Foreskin keratinocyte (primary cell): ENCODE measurements at places on chromosomes 6 and 20. TPM values are rescaled to one million over a fixed set of nuclear protein-coding genes. Genes with fewer than 3 reads are reported as not detected.
A peak's percentile ranks its signal among the peaks of the same experiment; 100 is the strongest.

DNA sequence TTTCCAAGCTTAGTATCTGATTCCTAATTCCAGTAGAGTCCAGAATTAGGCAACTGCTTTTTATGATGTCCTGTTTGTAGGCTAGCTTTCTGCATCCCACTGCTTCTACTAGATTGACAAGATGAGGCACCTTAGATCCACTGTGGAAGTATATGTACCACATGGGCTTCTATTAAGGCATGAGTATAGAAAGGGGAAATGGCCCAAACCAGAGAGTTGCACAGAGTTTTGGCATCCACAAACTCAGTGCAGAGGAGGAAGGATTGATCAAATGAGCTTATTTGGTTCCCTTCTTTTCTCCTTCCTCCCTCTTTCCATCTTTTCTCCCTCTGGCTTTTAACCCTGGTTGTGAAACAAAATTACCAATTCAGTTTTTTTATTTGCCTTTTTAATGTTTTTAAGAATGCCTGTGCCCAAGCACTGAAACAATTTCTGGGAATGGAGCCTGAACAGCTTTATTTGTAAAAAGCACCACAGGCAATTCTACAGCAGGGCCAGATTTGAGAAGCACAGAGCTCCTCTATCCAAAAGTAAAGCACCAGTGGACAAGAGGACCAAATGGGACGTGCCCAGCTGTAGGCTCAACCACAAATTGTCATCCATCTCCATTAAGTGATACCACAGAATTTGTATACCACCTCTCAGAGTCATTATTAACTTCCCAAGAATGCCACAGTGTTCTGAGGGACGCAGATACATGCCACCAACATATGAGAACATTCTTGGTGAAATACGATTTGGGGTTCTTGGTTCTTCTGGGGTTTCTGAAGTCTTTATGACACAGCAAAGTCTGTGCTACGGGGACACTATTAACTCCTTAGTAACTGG lies 969.1 kb downstream of the KIF16B start:
- DNase-seq, result no peak

DNA sequence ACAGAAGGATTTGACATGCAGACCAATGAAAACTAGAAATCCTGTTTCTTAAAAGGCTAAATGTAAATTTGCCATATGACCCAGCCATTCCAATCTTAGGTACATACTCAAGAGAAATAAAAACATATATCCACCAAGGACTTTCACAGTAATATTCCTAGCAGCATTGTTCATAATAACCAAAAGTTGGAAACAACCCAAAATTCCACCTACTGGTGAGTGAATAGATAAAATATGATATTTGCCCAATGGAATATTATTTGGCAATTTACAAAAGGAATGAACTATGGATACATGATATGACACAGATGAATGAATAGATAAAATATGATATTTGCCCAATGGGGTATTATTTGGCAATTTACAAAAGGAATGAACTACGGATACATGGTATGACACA lies 22.7 kb downstream of the MTCL3 start:
- DNase-seq, result no peak

DNA sequence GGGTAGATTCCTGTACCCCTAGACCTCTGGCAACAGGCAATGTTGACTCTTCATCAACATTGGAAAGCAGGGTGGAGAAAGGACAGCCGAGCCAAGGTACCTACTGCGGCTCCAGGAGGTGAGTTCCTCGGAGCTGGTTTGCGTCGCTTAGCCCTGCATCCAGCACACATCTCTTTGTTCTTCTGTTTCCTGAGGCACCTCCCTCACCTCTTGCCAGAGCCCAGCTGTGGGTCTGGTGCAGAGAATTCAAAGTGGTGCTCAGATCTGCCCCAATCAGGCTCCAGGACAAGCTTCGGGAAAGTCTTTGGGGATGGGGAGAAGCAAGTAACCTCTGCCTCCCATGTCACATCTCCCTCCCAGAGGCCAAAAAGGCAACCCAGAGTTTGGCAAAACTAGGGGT lies 2.2 kb downstream of the KCNG1 start:
- no peak for DNase-seq

DNA sequence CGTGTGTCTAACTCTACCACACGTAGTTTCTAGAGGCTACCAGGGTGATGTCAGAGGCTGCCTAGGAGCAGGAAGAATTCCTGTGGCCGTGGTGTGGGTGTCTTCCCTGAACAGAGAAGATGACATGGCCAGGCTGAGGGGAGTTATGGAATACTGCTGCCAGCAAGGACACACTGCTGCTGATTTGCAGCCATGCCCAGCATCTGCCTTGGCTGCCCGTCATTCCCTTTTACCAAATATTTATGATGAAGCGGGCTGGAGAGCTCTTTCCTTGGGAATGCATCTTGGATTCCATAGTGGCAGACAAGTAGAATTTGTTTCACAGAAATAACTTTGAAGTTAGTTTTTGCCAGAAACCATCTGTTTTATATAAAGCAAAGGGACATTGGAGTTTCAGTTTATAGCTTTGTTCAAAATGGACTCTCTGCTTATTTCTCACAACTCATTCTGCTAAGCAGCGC lies 80.8 kb upstream of the VSTM2L start:
- no peak for DNase-seq

DNA sequence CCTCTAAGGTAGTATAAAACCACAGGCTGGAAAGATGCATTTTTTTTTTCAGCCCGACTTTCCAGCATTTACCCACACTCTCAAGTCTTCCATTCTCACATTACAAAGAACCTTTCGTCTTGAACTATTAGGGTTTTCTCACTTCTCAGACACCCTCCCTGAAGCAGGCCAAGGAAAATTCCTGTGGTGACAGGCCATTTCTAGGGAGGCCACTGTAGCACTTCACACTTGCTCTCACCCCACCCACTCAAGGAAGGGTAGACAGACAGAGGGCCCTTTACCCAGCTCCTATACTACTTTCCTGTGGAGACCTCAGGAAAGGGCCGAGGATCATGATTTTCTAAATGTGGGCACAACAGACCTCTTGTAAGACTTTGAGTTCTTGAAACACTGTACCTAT lies 27.7 kb downstream of the KCNS1 start:
- DNase-seq, result no peak

DNA sequence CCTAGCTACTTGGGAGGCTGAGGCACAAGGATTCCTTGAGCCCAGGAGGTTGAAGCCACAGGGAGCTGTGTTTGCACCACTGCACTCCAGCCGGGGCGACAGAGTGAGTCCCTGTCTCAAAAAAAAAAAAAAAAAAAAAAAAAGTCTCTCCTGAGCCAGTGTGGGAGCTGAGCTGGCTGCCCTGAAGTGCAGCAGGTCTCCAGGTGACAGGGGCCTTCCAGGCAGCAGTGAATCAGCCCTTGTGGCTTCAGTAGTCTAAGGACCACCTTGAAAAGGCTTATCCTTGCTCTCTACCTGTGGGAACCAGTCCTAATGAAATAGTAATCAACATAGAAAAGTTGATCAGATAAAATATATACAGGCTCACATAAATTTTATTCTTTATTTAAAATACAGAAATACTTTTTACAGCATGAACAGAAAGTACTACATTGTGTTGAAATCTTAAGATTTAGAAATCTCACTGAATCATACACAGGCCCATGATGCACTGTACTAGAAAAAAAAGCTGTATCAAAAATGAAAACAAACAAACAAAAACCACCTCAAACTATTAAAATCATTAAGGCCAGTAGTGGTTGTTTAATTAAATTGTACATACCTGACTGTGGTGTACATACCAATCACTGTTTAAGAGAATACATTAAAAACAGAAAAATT lies 128.9 kb downstream of the SCML4 start:
- no peak for DNase-seq

DNA sequence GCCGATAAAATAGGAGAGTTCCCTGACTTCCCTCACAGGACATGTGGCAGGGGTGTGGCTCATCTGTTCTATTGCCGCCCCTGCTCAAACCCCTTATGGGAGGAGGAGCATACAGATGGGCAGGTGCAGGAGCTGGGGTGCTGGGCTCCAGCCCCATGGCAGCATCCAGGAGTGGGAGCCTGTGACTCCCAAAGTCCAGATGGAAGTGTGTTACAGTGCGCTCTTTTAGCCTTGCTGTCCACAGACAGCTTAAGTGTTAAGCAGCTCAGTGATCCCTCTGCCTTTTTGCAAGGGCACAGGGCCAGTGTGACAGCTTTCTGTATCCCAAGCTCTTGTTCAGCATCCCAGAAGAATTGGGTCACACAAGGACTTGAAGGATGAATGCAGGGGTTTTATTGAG lies 212.3 kb upstream of the MYLIP start:
- DNase-seq, result no peak

DNA sequence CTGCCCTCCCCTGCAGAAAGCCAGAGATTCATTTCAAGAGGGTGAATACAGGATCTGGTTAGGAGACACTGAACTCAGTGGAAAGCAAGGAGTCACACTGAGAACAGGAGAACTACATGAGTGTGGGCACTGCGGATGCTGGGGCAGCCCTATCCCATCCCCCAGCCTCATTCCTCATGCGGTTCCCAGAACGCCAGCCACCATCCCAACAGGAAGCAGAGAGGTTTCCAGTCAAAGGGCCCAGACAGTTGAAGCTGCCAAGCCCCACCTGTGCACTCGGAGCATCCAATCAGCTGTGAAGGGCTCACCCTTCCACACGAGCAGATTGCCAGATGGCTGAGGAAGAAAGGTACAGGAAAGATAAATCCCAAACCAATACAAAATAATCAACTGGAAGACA lies 50.7 kb upstream of the PRND start:
- no peak for DNase-seq

NFKBIL1 gene
- total RNA-seq, result 14.7 and 16.2 TPM in 2 replicates

GPX5 gene
- not detected in 2 replicates for total RNA-seq

GRCh38 chr6:143449714-143450452 lies 612 bp downstream of the ADAT2 start:
- DNase-seq, result peak; percentile 31

DNA sequence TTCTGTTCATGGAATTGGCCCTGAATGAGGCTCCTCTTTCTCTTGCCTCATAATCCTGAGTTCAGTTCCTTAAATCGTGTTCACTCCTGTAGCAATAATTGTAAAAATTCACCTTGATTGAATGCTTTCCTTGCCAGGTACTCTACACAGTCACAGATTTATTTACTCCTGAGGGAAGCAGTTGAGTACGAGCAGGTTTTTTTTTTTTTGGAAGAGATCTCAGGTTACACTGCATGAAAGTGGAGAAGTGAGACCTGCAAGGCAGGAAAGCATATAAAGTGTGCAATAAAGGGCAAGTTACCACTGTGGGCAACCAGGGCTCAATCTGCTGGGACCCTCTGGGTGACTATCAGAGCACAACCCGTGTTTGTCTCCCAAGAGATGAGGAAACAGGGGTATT lies 93.0 kb upstream of the DOK5 start:
- DNase-seq, result no peak

- no peak for DNase-seq
These were observed 1.4 kb downstream of the QKI start for GRCh38 chr6:163415620-163416556.

GRCh38 chr6:4153514-4153985 lies 18.2 kb upstream of the ECI2 start:
- no peak for DNase-seq

BTN2A1 gene
- total RNA-seq, result 9.9 and 10.0 TPM in 2 replicates

- DNase-seq, result no peak
These were observed 1336.7 kb upstream of the CITED2 start for GRCh38 chr6:140711019-140711613.

DNA sequence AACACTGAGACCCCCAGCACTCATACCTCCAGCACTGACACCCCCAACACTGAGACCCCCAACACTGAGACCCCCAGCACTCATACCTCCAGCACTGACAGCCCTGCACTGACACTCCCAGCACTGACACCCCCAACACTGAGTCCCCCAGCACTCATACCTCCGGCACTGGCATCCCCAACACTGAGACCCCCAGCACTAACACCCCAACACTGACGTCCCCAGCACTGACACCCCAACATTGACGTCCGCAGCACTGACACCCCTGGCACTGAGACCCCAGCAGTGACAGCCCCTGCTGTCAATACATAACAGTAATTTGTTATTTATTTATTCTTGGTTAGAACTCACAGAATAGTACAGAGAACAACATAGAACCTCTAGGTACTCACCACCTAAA lies 58.0 kb downstream of the ERMARD start:
- DNase-seq, result no peak

RHAG gene
- not detected in 2 replicates for total RNA-seq

BTNL2 gene
- not detected in 2 replicates for total RNA-seq

DYNLT2 gene
- total RNA-seq, result 0.56 and 0.85 TPM in 2 replicates

DNA sequence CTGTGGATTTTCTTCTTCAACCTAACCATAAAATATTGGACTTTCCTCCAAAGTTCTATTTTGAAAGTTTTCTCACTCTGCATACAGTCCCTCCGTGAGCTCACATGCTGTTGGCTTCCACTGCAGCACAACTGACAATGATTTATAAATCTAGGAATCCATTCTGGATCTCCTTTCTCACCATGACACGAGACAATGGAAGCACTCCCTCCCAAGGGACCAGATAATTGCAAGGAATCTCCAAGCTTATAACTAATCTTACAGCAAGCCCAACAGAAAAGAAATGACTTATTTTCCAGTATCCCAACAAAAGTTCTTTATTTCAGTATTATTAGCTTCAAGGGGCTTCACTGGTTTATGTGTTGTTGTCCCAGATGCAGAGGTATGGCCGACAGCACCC lies 729.0 kb downstream of the RFPL4B start:
- no peak for DNase-seq

ARFGEF2 gene
- 22.2 and 22.4 TPM in 2 replicates for total RNA-seq

GRCh38 chr6:20044883-20045282 lies 167.4 kb downstream of the MBOAT1 start:
- no peak for DNase-seq

DNA sequence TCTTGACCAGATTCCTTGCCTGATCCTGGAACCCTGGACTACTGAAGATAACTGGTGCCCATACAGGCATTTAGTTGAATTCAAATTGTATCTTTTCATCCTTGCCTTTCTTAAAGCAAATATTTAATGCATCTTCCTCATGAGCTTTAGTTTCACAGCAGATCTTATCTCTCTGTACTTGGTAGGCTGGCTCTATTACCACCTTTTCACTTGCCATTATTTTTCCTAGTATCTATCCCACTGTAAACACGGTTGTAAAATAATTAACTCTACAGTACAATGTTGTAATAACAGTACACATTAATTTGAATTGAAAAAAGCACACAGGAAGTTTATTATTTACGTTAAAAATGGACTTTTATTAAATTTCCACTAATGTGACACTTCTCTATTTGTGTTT lies 1286.9 kb downstream of the GRIK2 start:
- DNase-seq, result no peak

SLC32A1 gene
- total RNA-seq, result not detected in 2 replicates

- no peak for DNase-seq
These were observed 11.6 kb downstream of the SNHG17 start for GRCh38 chr20:38423541-38423940.

GRCh38 chr6:1365686-1366085 lies 23.7 kb upstream of the FOXF2 start:
- no peak for DNase-seq

CYP24A1 gene
- 1.4 and 2.3 TPM in 2 replicates for total RNA-seq

EPM2A gene
- 2.2 and 2.4 TPM in 2 replicates for total RNA-seq

- no peak for DNase-seq
These were observed 13.3 kb upstream of the IL20RA start for GRCh38 chr6:137058037-137058436.

DNA sequence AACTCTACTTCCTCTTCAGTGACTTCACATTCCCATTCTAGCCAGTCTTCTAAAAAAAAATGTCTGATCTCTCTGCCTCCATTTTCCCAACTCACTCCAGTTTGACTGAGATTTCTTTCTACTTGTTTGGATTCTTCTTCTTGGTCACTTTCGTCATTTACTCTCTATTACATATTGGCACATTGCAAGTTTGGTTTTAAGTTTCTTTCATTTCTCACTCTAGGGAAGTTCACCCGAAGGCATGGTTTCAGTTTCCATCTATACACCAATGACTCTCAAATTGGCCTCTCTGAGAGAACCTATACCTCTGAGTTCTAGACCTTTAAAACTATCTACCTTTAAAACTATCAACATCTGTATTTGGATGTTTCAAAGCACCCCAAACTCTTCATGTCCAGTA lies 51.3 kb downstream of the CD109 start:
- DNase-seq, result no peak
